ENCODE measurements at places on chromosomes 7 and 10. TPM values are rescaled to one million over a fixed set of nuclear protein-coding genes. Genes with fewer than 3 reads are reported as not detected.

DNA sequence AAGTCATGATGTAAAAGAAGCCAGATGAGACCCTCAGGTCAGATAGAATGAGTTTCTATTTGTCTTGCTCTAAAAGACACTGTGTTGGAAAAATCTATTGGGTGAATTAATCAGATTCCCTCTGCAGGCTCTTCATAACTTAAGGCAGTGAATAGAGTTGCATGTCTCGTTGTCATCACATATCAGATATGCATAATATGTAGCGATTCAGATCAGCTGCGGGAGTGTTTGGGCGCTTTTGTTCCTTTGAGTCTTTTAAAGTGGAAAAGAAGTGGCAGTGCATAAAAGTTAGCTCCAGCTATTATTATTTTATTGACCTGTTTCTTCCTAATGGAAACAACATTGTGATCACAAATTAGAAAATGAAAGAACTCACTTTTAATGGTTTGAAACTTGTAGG lies 84.4 kb downstream of the CDK14 start:
- no peak for DNase-seq
- H3K36me3 ChIP-seq = no peaks in the 10 kb centered on the region
- peaks cover 21% of the 10 kb centered on the region for H3K4me1 ChIP-seq
- H3K27me3 ChIP-seq = no peaks in the 10 kb centered on the region
- H3K27ac ChIP-seq = no peak overlapping the region

GRCh38 chr7:8197994-8198698 lies 63.8 kb downstream of the ICA1 start:
- no peaks in the 10 kb centered on the region for H3K4me1 ChIP-seq
- no peak overlapping the region for H3K4me3 ChIP-seq
- H3K36me3 ChIP-seq = peaks cover 3% of the 10 kb centered on the region
- no peak overlapping the region for H3K27ac ChIP-seq
- no peak for DNase-seq

LLCFC1 gene
- total RNA-seq = not detected

DNA sequence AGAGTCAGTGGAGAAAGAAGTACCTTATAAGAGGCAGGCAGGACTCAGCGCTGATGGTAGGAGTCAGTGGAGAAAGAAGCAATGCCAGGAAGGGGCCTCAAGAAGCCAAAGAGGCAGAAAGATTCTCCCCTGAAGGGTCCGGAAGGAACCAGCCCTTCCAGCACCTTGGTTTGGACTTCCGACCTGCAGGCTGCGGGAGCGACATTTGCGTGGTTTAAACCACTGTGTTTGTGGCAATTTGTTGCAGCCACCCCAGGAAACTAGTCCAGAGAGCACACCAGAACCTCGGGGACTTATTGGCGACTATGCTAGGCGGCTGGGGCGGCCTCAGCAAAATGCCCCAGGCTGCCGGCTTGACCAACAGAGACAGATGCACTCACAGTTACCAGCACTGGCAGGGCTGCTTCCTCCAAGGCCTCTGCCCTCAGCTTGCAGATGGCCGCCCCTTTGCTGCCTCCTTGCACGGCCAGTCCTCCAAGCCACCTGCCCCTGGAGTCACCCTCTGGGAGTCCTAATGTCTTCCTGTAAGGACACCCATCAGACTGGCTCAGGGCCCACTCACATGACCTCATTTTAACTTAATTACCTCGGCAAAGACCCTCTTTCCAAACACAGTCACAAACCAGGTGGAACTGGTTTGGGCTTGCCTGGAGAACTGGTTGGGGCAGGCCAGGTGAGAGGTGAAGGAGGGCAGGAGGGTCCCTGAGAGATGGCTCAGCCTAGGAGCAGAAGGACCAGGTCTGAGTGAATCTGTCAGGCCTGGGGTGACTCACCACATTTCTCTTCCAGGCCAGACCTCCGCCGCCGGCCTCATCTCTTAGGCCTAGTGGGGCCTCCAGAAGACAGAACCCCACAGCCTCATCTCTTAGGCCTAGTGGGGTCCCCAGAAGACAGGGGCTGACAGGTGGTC lies 26.1 kb downstream of the CALML3 start:
- peaks cover 28% of the 10 kb centered on the region for H3K4me1 ChIP-seq
- H3K4me3 ChIP-seq = peak overlapping the region; percentile 53

- no peak overlapping the region for H3K4me3 ChIP-seq
- peaks cover 53% of the 10 kb centered on the region for H3K27me3 ChIP-seq
- no peak overlapping the region for H3K27ac ChIP-seq
- H3K4me1 ChIP-seq = no peaks in the 10 kb centered on the region
- no peaks in the 10 kb centered on the region for H3K36me3 ChIP-seq
These were observed 42.1 kb upstream of the GPR26 start for GRCh38 chr10:123624086-123624485.

WIPF3 gene
- 1.7 TPM for total RNA-seq

- H3K27ac ChIP-seq = peak overlapping the region; percentile 36
- H3K27me3 ChIP-seq = peaks cover 42% of the 10 kb centered on the region
- DNase-seq = no peak
These were observed 674 bp downstream of the AMZ1 start for GRCh38 chr7:2688409-2689342.
